Activated T-helper 2 cell treated with anti-CD3 and anti-CD28 coated beads, Interferon-gamma antibody, Interleukin-2, Interleukin-4, amounts not matched to agents 10 μg/mL and 5 μg/mL and 100 μg/mL, durations not matched to agents 14 hours and 24 hours and 36 hours (primary cell): ENCODE measurements at places on chromosomes 16 and 17. TPM values are rescaled to one million over a fixed set of nuclear protein-coding genes. Genes with fewer than 3 reads are reported as not detected.
A peak's percentile ranks its signal among the peaks of the same experiment; 100 is the strongest.

The CCDC200 gene
- not detected in 2 replicates for total RNA-seq

DNA sequence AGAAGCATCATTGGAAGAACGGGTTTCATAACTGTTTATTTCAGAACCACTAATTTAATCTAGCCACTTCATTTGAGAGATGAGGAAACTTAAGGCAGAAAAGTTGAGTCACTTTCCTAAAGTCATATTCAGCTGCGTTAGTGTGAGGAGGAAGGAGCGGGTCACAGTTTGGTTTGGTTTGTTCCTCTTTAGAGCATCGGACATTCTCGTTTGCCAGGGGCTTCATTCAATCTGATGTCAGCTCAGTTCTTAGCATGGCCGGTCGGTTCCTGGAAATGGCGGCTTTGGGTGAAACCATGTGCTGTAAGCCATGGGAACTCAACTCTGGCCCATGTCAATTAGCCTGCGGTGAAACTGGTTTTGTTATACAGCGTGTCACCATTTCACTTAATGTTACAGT is 186.5 kb downstream of the LGALS9B start:
- no peak overlapping the region for H3K4me3 ChIP-seq
- H3K4me1 ChIP-seq, result peaks cover 54% of the 10 kb centered on the region
- H3K27ac ChIP-seq, result peak overlapping the region; percentile 45
- H3K27me3 ChIP-seq, result no peaks in the 10 kb centered on the region
- DNase-seq, result no peak

The CA7 gene
- total RNA-seq, result 0.59 and 1.1 TPM in 2 replicates

The HOXB1 gene
- not detected in 2 replicates for total RNA-seq

- no peak for DNase-seq
- no peaks in the 10 kb centered on the region for H3K27me3 ChIP-seq
- H3K27ac ChIP-seq, result no peak overlapping the region
- no peak overlapping the region for H3K4me3 ChIP-seq
- H3K36me3 ChIP-seq, result no peaks in the 10 kb centered on the region
- H3K4me1 ChIP-seq, result no peaks in the 10 kb centered on the region
Observed at GRCh38 chr17:6011206-6011605, 59.0 kb upstream of the WSCD1 start.

The RND2 gene
- 0.05 TPM in 1 of 2 replicates, not detected in the other for total RNA-seq

DNA sequence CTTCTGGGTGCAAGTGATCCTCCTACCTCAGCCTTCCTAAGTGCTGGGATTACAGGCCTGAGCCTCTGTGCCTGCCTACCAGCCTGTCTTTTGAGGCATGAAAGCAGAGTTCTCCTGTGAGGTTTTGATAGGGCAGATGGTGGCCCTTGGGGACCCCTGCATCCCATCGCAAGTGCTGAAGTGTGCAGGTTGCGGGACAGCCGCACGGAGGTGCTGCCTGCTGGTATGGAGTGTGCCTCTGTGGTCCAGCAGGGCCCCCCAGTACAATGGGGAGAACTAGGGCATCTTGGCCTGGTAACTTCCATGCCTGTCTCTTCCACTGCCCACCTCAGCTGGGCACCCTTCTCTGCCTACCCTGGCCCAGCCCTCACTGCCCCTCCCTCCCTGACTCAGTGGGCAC is 9.9 kb upstream of the NDRG4 start:
- H3K36me3 ChIP-seq, result no peaks in the 10 kb centered on the region
- H3K4me3 ChIP-seq, result no peak overlapping the region
- H3K4me1 ChIP-seq, result no peaks in the 10 kb centered on the region
- peaks cover 4% of the 10 kb centered on the region for H3K27me3 ChIP-seq
- DNase-seq, result no peak

- no peak for DNase-seq
- peaks cover 19% of the 10 kb centered on the region for H3K4me1 ChIP-seq
- no peak overlapping the region for H3K27ac ChIP-seq
- H3K36me3 ChIP-seq, result peaks cover 71% of the 10 kb centered on the region
- H3K4me3 ChIP-seq, result no peak overlapping the region
- no peaks in the 10 kb centered on the region for H3K27me3 ChIP-seq
Observed at GRCh38 chr17:37273409-37274051, 102.3 kb upstream of the C17orf78 start.

DNA sequence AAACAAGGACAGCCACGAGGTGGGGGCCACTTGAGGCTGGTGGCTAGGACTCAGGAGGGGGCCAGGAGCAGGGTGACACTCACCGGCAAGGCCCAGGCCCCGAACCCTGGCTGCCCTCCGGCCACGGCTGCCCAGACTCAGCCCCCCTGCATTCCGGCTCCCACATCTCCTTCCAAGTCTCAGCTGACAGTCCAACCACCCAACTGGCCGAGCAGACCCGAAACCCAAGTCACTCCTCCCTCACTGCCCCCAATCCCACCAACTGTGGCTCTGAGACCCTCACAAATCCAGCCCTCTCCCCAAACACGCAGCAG is 9.4 kb downstream of the HAGH start:
- H3K4me1 ChIP-seq, result peaks cover 2% of the 10 kb centered on the region
- no peak overlapping the region for H3K4me3 ChIP-seq
- H3K27me3 ChIP-seq, result no peaks in the 10 kb centered on the region

DNA sequence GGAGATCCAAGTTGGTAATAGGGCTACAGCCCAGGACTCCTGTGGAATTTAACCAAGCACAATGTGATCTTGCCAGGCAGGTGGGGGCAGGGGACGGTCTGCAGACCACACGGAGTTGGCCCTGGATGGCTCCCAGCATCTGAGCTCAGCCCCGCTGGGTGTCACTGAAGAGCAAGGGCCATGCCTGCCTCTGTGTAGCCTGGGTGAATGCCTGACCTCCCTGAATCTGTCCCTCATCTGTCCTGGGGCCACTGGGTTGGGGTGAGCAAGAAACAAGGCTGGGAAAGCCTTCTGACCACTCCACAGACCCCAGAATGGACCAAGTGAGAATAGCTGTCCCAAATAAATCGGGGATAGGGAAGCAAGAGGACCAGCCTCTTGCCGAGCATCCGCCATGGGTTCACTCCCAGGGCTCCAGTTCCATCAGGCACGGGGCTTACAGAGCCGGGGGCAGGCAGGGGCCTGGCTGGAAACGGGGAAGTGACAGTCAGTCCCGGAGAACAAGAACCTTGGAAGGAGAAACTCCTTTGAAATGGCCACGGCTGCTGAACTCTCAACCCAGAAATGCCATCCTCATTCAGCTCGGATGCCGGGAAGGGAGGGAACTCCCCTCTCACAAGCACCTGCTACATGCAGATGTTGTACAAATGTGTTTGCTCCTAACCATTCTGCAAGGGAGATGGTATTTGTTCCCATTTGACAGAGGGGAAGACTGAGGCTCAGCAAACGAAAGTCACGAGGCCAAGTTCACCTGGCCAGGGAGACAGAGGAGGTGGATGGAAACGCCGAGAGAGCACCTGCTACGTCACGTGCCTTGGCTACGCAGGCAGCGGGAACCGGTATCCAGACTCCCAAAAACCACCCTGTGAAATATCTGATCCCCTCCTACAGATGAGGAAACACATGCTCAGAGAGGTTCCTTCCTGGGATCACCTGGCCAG is 50.0 kb downstream of the RMI2 start:
- DNase-seq, result no peak
- no peak overlapping the region for H3K27ac ChIP-seq
- H3K36me3 ChIP-seq, result no peaks in the 10 kb centered on the region
- H3K4me1 ChIP-seq, result no peaks in the 10 kb centered on the region
- no peak overlapping the region for H3K4me3 ChIP-seq
- no peaks in the 10 kb centered on the region for H3K27me3 ChIP-seq

GRCh38 chr17:68200689-68201417 is 47.0 kb upstream of the AMZ2 start:
- no peak overlapping the region for H3K27ac ChIP-seq
- peak; percentile 72 for DNase-seq
- peaks cover 21% of the 10 kb centered on the region for H3K4me1 ChIP-seq
- no peaks in the 10 kb centered on the region for H3K36me3 ChIP-seq

The PVALEF gene
- not detected in 2 replicates for total RNA-seq

The DPEP2 gene
- 3.7 and 4.3 TPM in 2 replicates for total RNA-seq

The SPATA22 gene
- not detected in 2 replicates for total RNA-seq

- DNase-seq, result no peak
- no peaks in the 10 kb centered on the region for H3K27me3 ChIP-seq
- H3K36me3 ChIP-seq, result peaks cover 8% of the 10 kb centered on the region
- peaks cover 37% of the 10 kb centered on the region for H3K4me1 ChIP-seq
- peak overlapping the region; percentile 78 for H3K27ac ChIP-seq
Observed at GRCh38 chr17:77420804-77421629, 280.2 kb downstream of the SEC14L1 start.

The C16orf78 gene
- total RNA-seq, result not detected in 2 replicates

- no peak for DNase-seq
- H3K4me3 ChIP-seq, result no peak overlapping the region
Observed at GRCh38 chr17:3026125-3026855, 37.1 kb downstream of the OR1D5 start.
